ENCODE measurements at places on chromosomes 5 and 9. TPM values are rescaled to one million over a fixed set of nuclear protein-coding genes. Genes with fewer than 3 reads are reported as not detected.

DNA sequence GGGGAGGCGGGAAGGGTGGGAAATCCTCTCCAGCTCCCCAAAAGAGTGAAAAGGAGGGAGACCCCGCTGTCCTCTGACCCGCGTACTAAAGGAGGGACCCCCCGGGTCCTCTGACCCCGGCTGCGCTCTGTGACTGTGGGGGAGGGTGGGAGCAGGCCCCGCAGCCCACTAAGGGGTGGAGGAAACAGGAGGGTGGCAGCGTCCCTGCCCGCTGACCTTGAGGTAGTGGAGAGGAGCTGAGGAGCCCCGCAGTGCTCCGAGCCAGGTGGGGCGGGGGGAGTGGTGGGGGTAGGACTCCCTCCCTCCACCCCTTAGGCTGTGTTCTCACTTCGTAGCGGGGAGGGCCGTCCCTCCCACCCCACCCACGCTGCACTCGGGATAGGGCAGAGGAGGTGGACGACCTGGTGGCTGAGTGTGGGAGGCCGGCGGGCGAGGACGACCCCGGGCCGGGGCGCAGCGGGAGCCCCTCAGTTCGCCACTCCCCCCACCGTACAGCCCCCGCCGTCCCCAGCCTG is 449 bp upstream of the ADCY2 start:
- DNase-seq: no peak
- H3K27ac ChIP-seq: no peak overlapping the region
- H3K27me3 ChIP-seq: peaks cover 33% of the 10 kb centered on the region
- H3K4me1 ChIP-seq: peaks cover 6% of the 10 kb centered on the region
- H3K4me3 ChIP-seq: peak overlapping the region; percentile 57

- DNase-seq: no peak
- H3K4me3 ChIP-seq: no peak overlapping the region
- peaks cover 4% of the 10 kb centered on the region for H3K36me3 ChIP-seq
- peak overlapping the region; percentile 49 for H3K27ac ChIP-seq
- H3K4me1 ChIP-seq: peaks cover 63% of the 10 kb centered on the region
- no peaks in the 10 kb centered on the region for H3K27me3 ChIP-seq
Measured at GRCh38 chr5:143315929-143316328, 87.6 kb downstream of the NR3C1 start.

GRCh38 chr5:170347022-170347567 is 42.1 kb downstream of the KCNMB1 start:
- H3K27ac ChIP-seq: no peak overlapping the region
- DNase-seq: no peak
- H3K36me3 ChIP-seq: no peaks in the 10 kb centered on the region
- no peak overlapping the region for H3K4me3 ChIP-seq
- peaks cover 77% of the 10 kb centered on the region for H3K27me3 ChIP-seq
- no peaks in the 10 kb centered on the region for H3K4me1 ChIP-seq

DNA sequence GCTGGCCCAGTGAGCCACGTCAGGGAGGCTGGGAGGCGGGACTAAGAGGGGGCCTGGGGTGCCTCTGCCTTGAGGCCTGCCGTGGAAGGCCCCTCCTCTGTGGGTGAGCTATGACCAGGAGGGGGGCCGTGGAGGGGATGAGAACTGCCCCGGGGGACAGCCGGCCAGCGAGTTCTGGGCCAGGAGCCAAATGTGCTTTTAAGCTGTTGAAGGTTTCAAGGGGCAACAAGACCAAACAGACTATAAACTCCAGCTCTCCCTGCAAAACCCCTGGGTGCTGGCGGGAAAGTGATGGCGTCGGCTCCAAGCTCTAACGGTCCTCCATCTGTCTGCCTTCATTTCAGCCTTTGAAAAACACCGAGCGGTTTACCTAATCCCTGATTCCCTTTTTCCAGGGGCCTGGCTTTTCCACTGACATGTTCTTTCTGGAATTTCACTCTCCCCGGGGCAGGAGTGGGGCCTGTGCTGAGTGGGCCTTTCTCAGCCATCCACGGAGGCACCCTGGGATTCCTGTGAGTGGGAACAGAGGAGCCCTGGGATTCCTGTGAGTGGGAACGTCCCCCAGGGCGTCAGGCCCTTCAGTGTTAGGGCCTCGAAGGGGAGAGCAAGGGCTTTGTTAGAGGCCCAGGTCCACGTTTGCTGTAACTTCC is 65.6 kb downstream of the COL5A1 start:
- H3K4me3 ChIP-seq: no peak overlapping the region
- H3K36me3 ChIP-seq: peaks cover 36% of the 10 kb centered on the region
- H3K27ac ChIP-seq: peak overlapping the region; percentile 93
- peaks cover 75% of the 10 kb centered on the region for H3K4me1 ChIP-seq

GRCh38 chr5:150068961-150069645 is 17.3 kb downstream of the CSF1R start:
- H3K27me3 ChIP-seq: no peaks in the 10 kb centered on the region
- no peak overlapping the region for H3K27ac ChIP-seq
- H3K4me3 ChIP-seq: no peak overlapping the region
- H3K36me3 ChIP-seq: peaks cover 3% of the 10 kb centered on the region

DNA sequence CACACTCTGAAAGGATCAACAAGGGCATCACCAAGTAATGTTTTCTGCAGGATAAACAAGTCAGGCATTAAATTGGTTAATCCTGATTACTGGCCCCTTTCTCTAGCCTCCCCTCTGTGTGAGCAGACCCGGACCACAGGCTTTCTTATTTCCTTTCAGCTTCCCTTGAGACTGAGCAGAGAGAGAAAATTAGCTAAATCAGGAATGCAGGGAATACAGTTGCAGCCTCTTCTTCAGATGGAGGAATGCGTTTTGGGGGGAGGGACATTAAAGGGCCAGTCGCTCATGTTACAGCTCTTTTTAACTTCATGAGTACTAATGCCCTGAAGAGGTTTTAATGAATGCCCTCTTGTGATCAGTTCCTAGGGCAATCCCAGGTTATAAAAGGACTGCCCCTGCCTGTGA is 19.8 kb downstream of the PCDHAC2 start:
- no peaks in the 10 kb centered on the region for H3K27me3 ChIP-seq
- DNase-seq: no peak
- H3K4me3 ChIP-seq: peak overlapping the region; percentile 20
- peak overlapping the region; percentile 90 for H3K27ac ChIP-seq
- H3K4me1 ChIP-seq: peaks cover 32% of the 10 kb centered on the region
- H3K36me3 ChIP-seq: peaks cover 7% of the 10 kb centered on the region

DNA sequence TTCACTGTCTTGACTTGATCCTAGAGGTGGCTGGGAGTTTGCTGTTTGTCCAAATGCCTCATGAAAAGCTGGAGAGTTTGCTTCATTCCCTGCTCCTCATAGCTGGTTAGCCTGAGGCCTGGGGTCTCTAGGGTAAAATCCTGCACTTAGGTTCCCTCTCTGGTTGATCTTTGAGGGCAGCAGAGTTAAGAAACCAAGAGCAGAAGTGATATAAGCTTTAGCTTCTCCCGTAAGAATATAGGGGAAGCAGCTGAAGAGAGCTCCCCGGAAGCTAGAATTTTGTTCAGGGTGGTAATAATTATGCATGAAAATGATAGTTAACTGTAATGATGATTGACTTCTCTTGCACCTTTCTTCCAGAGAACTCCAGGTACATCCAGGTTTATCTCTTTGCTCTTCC is 1.4 kb downstream of the FAM53C start:
- no peaks in the 10 kb centered on the region for H3K27me3 ChIP-seq
- H3K27ac ChIP-seq: peak overlapping the region; percentile 90
- peaks cover 36% of the 10 kb centered on the region for H3K4me1 ChIP-seq
- no peak for DNase-seq
- peaks cover 9% of the 10 kb centered on the region for H3K36me3 ChIP-seq

SLC34A3 gene
- not detected for total RNA-seq

- H3K4me3 ChIP-seq: no peak overlapping the region
- no peaks in the 10 kb centered on the region for H3K27me3 ChIP-seq
- peaks cover 6% of the 10 kb centered on the region for H3K36me3 ChIP-seq
- no peak for DNase-seq
Measured at GRCh38 chr5:158868546-158868945, 231.2 kb downstream of the EBF1 start.

SMIM32 gene
- total RNA-seq: not detected

FAM53C gene
- total RNA-seq: 34.3 TPM

- H3K27me3 ChIP-seq: peaks cover 51% of the 10 kb centered on the region
- H3K4me3 ChIP-seq: no peak overlapping the region
- H3K27ac ChIP-seq: no peak overlapping the region
- DNase-seq: no peak
Measured at GRCh38 chr9:17907779-17908508, 329.1 kb downstream of the SH3GL2 start.

PITX1 gene
- total RNA-seq: 0.18 TPM

DNA sequence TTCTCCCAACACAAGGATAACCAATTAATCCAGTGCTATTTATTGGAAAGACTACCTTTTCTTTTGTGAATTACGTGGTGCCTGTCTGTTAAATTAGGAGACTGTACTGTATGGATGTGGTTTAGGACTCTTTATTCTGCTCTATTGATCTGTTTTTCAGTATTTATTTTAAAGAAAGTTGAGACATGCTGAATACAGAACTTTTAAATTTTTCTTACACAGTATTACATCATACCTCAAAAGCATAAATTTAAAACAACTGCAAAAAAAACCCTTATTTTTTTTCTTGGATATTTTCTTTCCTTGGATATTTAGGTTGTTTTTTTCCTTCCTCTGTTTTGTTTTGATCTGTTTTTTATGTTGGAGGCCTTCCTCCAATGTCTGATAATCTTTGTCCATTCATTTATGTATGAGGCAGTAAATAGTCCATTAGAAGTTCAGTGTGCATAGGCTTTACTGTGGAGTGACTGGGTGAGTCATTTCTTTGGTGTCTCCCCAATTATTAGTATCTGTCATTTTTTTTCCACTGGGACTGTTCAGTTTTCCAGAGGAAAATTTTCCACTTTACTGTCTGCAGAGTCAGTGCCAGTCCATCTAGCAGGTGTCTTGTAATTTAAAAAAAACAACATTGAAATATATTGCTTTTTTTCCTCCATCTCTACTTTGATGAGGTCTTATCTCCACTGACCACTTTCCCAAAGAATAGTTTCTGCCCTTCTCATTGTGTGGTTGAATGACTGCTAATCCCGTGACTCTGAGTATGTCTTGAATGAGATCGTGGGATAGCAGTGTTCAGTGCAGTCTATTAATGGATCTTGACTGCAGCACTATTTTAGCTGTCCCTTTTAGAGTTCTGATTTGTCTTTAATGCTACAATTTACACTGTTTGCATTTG is 15.2 kb downstream of the CYSTM1 start:
- no peak overlapping the region for H3K4me3 ChIP-seq
- DNase-seq: no peak
- peaks cover 3% of the 10 kb centered on the region for H3K36me3 ChIP-seq
- peak overlapping the region; percentile 92 for H3K27ac ChIP-seq
- no peaks in the 10 kb centered on the region for H3K27me3 ChIP-seq

- H3K27ac ChIP-seq: peak overlapping the region; percentile 80
- H3K27me3 ChIP-seq: no peaks in the 10 kb centered on the region
- peaks cover 67% of the 10 kb centered on the region for H3K4me1 ChIP-seq
- H3K36me3 ChIP-seq: no peaks in the 10 kb centered on the region
Measured at GRCh38 chr5:124675931-124676846, 70.2 kb downstream of the ZNF608 start.

DNA sequence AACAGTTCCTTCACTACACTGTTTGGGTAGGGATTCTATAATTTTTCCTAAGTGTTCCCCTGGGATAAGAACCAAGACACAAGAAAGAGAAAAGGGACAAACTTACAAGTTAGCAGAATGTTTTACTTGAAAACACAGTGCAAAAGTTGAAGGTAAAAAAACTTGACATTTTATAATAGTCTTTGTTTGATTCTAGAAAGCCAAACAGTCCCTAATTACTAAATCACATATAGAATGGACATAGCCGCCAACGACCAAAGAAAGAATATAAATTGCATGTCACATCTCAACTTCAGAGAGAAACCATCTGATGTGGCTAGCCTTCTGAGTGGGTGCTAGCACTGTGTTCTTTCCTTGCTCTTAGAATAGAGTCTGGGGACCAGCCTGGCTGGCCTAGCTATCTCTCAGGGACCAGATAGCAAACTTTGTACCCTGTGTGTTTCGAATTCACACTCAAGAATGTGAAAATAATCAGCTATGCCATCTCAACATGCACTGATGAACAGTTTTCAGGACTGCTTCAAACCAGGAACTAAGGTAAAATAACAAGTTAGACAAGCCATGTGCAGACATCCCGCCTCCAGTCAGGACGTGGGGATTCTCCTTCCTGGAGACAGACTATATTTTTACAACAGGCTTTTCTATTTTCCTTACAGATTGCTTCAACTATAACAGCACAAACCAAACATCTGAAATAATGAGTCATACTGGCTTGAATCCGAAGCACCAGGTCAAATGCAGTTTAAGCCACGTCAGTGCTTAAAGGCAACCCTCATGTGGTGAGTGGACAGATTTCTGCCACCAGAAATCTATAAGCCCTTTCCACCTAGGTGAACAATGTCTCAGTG is 53.7 kb downstream of the LHFPL2 start:
- H3K27me3 ChIP-seq: no peaks in the 10 kb centered on the region
- peaks cover 5% of the 10 kb centered on the region for H3K36me3 ChIP-seq
- H3K4me1 ChIP-seq: peaks cover 97% of the 10 kb centered on the region
- no peak overlapping the region for H3K4me3 ChIP-seq
- peak overlapping the region; percentile 95 for H3K27ac ChIP-seq

GRCh38 chr5:139052975-139053374 is 145.2 kb downstream of the SIL1 start:
- no peak overlapping the region for H3K27ac ChIP-seq
- peaks cover 12% of the 10 kb centered on the region for H3K4me1 ChIP-seq
- H3K4me3 ChIP-seq: no peak overlapping the region

GRCh38 chr5:42461033-42461432 is 37.8 kb downstream of the GHR start:
- H3K4me3 ChIP-seq: no peak overlapping the region
- peaks cover 11% of the 10 kb centered on the region for H3K4me1 ChIP-seq

DNA sequence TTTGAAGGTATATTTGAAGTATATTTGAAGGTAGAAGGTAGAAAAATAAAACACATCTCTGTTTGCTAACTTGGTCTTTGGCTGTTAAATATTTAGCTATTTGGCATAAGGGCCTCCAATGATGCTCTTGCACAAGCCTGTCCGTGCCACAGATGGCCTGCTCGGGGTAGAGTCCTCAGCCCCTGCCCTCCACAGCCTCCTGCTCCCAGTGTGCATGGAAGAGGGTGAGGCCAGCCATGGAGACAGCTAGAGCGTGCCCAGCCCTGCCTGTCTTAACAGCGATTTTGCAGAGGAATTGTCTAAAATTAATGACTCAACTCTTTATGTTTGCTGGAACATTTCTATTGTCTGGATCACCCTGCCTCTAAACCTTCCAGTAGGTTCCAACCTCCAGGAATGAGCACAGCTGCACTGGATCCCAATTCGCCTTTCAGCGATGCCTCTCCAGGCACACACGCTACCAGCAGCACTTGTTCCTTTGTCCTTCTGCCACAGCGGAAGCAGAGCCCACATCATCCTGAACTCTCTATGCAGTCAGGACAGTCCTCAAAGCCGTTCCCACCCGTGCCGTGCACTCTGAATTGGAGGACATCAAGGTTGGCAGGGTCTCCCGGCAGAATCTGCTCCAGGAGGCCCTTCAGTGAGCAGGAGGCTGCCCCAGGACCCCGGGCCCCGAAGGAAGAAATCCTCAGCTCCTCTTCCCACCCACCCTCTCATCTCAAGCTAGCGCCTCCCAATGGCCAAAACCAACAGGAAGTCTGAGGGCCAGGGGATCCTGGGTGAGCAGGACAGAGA is 254.0 kb upstream of the IRX1 start:
- H3K36me3 ChIP-seq: no peaks in the 10 kb centered on the region
- H3K4me3 ChIP-seq: no peak overlapping the region
- H3K27me3 ChIP-seq: peaks cover 2% of the 10 kb centered on the region
